ENCODE measurements at places on chromosomes 16 and 17.

DNA sequence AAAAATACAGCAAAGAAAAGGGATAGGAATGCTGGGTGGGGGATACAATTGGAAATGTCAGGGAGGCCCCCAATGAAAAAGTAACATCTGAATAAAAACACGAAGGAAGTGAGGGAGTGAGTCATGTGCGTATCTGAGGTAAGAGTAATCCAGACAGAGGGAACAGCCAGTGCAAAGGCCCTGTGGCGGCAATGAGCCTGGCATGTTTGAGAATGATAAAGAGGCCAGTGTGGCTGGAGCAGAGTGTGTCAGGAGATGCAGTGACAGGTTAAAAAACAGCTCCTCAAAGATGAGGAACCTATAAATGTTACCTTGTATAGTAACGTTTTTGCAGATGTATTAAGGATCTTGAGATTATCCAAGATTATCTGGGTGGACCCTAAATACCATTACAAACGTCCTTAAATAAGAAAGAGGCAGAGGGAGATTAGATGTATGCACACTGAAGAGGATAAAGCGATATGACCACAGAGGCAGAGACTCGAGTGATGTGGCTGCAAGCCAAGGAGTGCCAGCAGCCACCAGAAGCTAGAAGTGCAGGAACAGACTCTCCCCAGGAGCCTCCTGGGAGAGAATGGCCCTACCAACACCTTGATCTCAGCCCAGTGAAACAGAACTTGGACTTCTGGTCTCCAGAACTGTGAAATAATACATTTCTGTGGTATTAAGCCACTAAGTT lies 17.8 kb upstream of the SLC35B1 start:
- no peak for DNase-seq

DNA sequence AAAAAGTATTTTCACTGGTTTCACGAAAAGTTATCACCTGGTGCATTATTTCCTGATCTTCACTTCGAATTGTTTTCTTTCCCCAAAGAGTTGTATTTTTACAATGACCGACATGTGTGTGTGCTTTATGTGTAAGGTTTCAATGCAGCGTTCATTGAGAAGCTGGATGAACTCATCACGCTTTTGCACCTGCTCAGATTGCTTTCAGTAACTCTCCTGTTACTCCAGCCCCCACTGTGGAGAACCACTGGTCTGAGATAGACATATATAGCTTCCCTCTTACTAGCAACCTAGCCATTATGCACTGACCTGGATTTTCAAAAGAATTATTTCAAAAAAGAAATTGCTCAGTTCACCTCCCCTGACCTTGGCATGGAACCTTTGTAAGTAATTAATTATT lies 178.3 kb upstream of the CHMP6 start:
- no peak for DNase-seq

GRCh38 chr16:59148056-59148768 lies 414.1 kb upstream of the GOT2 start:
- DNase-seq, result no peak

DNA sequence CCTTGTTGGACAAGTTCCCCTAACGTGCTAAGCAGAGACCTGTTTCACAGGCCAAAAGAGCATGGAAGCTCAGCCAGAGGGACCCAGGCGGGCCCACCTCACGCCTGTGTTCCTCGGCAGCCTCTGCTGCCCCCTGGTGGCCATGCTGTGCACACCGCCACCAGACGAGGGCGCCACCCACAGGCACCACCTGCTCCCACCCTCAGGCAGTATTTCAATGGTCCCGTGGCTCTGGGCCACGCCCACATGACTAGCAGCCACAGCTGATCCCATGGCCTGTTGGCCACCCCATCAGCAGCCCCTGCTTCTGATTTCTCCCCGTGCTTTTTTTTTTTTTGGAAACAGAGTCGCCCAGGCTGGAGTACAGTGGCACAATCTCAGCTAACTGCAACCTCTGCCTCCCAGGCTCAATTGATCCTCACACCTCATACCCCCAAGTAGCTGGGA lies 18.9 kb downstream of the MPG start:
- DNase-seq, result peak; percentile 91

- no peak for DNase-seq
Measured at GRCh38 chr17:27471321-27472269, 15.3 kb downstream of the KSR1 start.

GRCh38 chr17:1873418-1873817 lies 43.6 kb downstream of the RPA1 start:
- DNase-seq, result no peak

GRCh38 chr16:16183562-16183961 lies 39.7 kb downstream of the ABCC6 start:
- no peak for DNase-seq

DNA sequence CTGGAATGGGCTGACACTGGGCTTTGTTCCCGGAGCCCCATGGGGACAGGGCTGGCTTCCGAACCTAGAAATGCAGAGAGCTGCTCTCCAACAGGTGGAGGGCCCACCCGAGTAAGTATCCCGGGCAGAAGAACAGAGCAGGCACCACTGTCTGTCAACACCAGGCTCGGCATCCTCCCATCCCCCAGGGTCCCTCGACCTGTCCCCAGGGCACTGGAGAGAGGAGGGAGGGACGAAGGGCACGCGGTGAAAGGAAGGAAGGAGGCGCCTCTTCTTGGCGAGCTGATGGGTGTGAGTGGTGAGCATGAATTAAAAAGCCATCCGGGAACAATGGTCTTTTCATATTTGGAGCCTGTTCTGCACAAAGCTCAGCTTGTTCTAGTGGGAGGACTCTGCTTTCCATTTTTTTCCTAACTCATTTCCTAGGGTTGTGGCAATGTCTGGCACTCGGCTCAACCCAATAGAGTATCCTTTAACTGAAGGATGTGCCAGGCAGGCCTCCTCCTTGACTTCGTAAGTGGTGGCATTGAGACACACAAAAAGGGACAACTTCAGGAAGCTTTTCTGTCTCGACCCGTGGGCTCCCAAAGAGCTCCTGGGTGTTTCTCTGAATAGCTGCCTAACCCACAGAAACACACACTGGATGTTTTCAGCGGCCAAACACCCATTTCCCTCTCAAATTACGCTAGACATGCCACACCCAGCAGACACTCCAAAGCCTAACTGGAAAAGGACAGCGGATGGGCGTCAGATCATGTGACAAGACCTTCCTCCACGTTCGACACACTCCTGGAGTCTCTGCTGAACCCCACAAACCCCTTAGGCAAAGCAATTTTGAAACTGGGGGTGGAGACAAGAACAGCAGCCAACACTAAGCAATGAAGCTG lies 47.7 kb downstream of the ZFHX3 start:
- DNase-seq, result no peak

DNA sequence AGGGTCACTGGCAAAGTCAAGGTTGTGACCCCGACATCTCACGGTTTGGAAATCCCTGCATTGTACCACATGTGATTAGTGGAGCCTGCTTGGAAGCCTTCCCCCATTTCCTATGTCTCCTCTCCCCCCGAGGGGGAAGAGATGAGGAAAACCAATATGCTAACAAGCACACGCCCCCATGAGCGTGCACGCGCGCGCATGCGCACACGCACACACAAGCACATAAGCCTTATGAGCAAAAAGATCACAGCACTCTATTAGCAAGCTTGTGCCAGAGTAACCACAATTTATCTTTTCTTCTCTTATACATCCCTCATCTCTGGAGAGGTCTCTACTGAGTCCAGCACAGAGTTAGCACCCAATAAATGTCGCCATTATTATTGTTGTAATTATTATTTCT lies 31.8 kb upstream of the MMP2 start:
- DNase-seq, result no peak

DNA sequence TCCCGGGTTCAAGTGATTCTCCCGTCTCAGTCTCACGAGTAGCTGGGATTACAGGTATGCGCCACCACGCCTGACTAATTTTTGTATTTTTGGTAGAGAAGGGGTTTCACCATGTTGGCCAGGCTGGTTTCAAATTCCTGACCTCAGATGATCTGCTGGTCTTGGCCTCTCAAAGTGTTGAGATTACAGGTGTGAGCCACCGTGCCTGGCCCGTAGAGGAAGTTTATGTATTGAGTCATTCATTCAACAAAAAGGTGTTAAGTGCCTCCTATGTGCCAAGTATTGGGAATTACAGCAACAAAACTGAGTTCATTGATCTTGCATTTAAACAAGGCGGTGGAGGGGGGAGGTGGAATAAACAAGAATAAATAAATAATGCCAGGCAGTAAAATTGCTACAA lies 10.2 kb upstream of the CNOT1 start:
- no peak for DNase-seq

Data from nephron progenitor cell (in vitro differentiated cells).